Stimulated activated CD4-positive, alpha-beta T cell treated with anti-CD3 and anti-CD28 coated beads, Interleukin-1b, Interleukin-23, amount 100 ng/mL, for 1 hour (primary cell): ENCODE measurements at places on chromosomes 4 and X.
A peak's percentile ranks its signal among the peaks of the same experiment; 100 is the strongest.

GRCh38 chr4:126727461-126727860, 905.3 kb upstream of the INTU start:
- DNase-seq: no peak

GRCh38 chr4:24190761-24191695, 301.2 kb upstream of the PPARGC1A start:
- no peak for DNase-seq

- DNase-seq: no peak
Observed at GRCh38 chr4:185113340-185113739, 29.7 kb upstream of the SLC25A4 start.

GRCh38 chr4:70191647-70192046, 3.9 kb upstream of the ODAM start:
- DNase-seq: no peak

- DNase-seq: no peak
Observed at GRCh38 chr4:52051615-52052474, 741 bp downstream of the SPATA18 start.

- DNase-seq: no peak
Observed at GRCh38 chr4:109434007-109434971, 674 bp downstream of the SEC24B start.

- no peak for DNase-seq
Observed at GRCh38 chr4:103026868-103027267, 7.4 kb upstream of the SLC9B1 start.

GRCh38 chr4:78519962-78520361, 31.6 kb upstream of the ANXA3 start:
- DNase-seq: no peak

DNA sequence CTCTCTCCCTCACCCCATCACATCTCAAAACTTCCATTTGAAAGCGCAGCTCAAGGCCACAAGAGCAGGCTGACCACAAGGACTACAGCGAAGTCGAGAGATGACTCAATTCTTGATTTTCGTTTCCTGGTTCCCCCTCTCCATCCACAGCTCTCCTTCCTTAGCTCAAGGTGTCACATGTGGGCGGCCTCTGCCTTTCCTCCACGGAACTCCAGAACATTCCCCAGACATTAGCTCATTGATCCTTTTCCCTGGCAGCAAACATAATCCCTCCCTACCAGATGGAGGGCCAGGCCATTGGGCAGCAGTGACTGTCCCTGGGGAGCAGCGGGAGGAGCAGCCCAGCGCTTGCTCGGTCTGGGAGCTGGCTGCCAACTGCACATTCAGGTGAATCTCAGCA, 56.3 kb downstream of the CCDC149 start:
- DNase-seq: no peak

GRCh38 chr4:112312610-112313239, 15.6 kb downstream of the ALPK1 start:
- DNase-seq: no peak

GRCh38 chr4:35684755-35685154, 559.6 kb downstream of the ARAP2 start:
- no peak for DNase-seq

- DNase-seq: no peak
Observed at GRCh38 chr4:103425406-103425805, 227.3 kb upstream of the CENPE start.

- no peak for DNase-seq
Observed at GRCh38 chr4:47672696-47673095, 165.2 kb downstream of the CORIN start.

- no peak for DNase-seq
Observed at GRCh38 chrX:31545726-31546125, 473.9 kb upstream of the FTHL17 start.

GRCh38 chr4:8593264-8594096, 915 bp downstream of the CPZ start:
- DNase-seq: no peak

- DNase-seq: no peak
Observed at GRCh38 chr4:136009258-136009832, 1522.9 kb downstream of the PCDH18 start.

DNA sequence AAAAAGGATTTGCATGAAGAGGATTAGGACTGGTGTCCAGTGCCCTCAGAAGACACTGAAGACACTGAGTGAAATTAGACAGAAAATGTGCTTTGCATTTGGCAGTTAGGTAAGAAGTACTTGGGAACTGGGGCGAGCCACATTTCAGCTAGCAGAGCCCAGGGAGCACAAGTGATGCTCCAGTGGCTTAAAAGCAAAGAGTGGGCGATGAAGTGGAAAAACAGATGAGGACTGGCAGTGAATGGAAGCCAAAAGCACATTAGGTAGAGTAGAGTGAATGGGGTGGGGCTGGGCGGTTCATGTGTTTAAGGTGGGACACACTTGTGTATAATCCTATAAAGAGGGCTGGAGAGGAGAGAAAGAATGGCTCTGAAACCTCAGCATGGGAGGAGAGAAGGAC, 18.4 kb downstream of the DCLK2 start:
- no peak for DNase-seq

DNA sequence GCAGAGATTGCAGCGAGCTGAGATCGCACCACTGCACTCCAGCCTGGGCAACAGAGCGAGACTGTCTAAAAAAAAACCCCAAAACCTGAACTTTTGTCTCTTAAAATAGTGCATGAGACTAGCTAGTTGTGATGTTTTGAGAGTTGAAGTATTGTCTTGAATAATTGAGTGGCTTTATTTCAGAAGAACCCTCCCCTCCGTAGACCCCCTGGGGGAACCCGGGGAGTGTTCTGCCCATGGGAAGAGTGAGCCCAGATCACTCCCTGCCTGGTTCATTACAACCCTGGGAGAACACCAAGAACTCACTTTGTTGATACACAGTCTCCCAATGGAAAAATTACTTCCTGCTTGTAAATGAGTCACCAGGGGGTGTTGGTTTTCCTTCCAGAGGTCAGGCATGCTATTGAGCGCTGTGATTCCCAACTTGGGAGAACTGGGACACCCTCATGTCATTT, 65.3 kb upstream of the SHISA3 start:
- no peak for DNase-seq

DNA sequence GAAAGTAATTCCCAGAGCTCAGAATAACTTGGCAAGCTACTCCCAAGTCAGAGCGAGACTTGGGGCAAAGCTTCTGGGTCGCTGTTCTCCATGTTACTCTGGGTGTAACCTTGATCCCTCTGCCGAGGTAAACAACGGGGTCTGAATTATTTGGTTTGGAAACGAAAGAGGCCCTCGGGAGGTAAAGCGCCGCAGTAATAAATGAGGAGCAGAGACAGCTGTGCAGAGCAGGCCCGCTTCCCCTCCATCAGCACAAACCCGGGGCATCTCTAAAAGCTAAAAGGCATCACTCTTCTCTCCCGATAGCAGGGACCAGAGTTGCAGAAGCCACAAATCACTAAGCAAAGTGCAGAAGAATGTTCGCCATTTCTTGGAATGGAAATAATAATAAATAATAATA, 561.5 kb downstream of the BCOR start:
- DNase-seq: no peak

- DNase-seq: no peak
Observed at GRCh38 chrX:13448941-13449340, 120.5 kb upstream of the EGFL6 start.

GRCh38 chr4:96599752-96600151, 759.9 kb downstream of the PDHA2 start:
- DNase-seq: no peak

GRCh38 chr4:85166318-85166717, 199.8 kb upstream of the WDFY3 start:
- no peak for DNase-seq

DNA sequence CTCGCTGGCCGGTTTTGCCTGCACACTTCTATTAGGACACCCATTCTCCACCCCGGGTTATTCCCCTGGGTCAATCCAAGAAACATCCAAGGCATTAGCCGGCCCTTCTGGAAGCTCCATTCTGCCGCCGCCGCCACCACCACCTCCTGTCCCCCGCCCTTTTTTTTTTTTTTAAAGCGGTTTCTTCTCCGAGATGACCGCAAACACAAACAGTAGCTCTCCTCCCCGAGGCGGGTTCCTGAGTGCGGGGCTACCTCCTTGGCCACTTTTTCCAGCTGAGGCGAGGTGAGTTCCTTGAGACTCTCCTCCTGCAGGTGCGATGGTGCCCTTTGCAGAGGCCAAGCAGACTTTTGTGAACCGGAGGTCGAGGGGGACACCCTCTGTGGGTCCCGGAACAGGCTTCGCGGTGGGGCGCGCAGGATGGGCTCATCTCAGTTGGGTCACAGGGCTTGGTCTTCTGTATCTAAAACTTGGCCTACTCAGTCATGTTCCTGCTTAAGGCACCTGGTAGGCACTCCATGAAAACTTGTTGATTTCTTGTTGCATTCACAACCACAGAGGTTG, 930 bp downstream of the NWD2 start:
- DNase-seq: no peak

DNA sequence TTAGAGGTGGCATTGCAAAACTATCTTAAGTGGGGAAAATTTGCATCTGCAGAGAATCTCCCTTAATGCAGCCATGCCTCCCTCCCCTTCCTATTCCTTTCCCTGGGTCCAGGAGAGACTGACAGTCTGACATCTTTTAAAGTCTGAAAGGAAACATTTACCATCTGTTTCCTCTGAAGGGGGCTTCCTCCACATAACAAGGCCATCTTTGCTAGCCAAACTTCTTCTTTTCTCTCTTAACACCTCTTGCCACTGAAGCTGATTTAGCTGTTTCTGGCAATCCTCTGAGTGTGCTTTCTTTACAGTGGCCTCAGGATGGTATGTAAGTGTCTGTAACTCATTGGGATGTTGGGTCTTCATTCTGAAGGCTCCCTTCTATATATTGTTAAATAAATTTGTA, 34.6 kb upstream of the AADAT start:
- no peak for DNase-seq

- DNase-seq: peak; percentile 43
Observed at GRCh38 chrX:107654872-107655761, 26.8 kb downstream of the PRPS1 start.

- DNase-seq: peak; percentile 63
Observed at GRCh38 chr4:151408630-151409469, at the start of gene FHIP1A. FHIP1A (plus strand) TSS chr4:151409176; CDS start chr4:151566260, 157,084 bp downstream.

GRCh38 chr4:19774690-19775256, 476.9 kb upstream of the SLIT2 start:
- DNase-seq: no peak

- no peak for DNase-seq
Observed at GRCh38 chrX:640641-641040, 10.1 kb downstream of the SHOX start.

DNA sequence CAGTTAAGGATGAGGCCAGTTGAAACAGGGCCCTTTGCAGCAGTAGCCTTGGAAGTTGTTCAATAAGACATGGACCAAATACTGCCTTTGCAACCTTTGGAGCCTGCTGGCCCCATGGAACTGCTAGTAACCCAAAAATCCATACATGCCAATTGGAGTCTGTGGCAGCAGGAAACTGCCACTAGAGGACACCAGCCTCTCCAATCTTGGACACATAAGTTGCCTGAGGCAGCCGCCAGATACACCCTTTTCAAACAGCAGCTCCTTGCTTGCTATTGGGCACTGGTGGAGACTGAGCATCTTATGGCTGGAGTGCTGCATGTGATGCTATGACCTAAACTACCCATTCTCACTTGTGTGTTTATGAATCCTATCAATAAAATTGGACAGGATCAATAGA, 14.8 kb upstream of the LAP3 start:
- no peak for DNase-seq

DNA sequence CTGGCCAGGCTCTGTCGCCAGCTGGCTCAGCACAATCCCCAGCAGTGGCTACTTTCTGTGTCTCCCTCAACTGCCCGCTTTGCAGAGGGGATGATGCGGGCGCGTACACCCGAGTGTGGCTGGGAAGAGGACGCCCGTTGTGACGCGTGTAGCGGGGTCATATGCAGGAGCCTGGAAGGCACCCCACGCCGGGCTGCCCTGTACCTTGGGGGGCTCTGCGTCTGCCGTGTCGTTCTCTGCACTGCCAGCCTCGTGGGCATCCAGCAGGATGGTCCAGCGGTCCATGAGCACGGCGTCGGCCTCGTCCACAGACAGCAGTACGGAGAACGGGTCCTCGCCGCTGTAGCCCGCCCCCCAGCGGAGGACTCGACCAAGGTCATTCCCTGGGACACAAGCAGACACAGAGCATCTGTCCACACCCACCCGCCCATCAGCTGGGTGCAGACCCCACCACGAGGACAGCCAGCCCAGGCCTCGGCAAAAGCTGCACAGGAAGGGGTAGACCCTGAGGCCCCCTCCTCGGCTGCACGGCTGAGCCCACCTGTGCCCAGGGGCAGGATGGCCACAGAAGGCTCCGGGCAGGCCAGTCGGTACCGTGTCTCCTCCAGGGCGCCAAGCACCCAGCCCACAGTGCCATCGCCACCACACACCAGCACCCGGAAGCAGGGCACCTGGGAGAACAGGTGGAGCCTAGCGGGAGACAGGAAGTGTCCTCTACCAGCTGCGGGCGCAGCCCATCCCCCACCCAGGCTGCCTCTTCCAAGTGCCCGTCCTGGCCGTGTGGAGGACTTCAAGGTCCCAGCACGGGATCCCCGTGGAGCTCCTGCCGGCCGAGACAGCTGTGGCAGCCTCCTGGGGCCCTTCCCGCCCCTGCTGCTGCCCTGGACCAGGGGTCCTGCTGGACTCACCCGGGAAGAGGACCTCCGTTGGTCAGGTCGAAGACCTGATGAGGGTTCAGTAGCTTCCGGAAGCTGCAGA, 10.8 kb downstream of the DGKQ start:
- no peak for DNase-seq

DNA sequence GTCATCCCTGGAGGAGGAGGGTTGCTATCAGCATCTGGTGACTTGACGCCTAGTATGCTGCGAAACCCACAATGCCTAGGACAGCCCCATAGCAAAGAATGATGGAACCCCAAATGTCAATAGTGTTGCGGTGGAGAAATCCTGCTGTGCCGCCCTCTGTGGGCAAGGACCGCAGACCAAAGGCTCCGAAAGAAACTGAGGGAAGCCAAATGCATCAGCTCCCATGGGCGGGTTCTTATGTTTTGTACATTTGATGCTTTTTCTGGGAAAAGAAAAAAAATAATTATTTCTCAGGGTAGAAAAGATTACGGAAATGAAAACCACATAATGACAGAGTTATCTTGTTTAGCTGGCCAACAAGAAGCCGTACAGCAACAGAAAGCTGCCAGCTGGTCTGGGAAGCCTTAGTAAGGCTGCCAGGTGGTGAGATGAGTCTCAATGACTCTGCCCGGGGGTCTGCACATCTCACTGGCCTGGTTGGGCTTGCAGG, 95.0 kb upstream of the TBL1X start:
- DNase-seq: no peak

DNA sequence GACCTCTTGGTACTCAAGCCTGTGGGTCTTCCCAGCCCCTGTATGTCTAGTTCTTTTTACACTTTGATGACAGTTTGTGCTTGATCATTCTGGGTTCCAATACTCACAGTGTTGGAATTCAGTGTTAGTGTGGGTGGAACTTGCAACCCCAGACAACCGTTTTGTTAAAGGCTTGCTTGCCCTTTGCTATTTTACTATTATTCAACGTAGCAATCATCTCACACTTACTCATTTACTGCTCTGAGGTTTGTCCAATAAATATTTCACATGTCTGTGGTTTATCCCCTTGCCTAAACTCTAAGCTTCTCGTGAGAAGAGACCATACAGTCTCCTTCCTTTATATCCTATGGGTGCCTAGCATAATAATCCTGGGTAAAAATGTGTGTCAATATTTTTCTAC, 15.3 kb downstream of the CCNG2 start:
- no peak for DNase-seq
